ENCODE measurements at places on chromosomes 13 and 19.

GRCh38 chr19:44705502-44706010 lies 6.6 kb downstream of the CEACAM16 start:
- no peak for DNase-seq

- DNase-seq, result no peak
Measured at GRCh38 chr13:99516153-99516929, 15.1 kb downstream of the TM9SF2 start.

DNA sequence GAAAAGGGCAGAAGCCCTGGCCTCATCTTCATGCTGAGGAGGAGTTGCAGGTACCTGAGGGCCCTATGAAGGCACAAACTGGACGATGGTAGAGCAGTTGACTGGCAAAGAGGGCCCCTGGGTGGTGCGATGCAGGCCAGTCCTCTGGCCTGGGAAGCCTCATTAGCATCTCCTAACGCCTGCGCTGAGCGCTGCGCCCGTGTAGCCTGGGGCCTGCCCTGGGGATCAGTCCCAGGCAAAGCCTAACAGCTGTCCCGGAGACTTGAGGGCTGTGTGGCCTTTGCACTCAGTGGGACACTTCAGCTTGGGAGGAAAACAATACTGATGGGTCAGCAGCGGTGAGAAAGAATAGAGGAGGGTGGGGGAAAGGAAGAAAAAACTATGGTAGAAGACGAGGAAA lies 187.7 kb downstream of the RAP2A start:
- no peak for DNase-seq

DNA sequence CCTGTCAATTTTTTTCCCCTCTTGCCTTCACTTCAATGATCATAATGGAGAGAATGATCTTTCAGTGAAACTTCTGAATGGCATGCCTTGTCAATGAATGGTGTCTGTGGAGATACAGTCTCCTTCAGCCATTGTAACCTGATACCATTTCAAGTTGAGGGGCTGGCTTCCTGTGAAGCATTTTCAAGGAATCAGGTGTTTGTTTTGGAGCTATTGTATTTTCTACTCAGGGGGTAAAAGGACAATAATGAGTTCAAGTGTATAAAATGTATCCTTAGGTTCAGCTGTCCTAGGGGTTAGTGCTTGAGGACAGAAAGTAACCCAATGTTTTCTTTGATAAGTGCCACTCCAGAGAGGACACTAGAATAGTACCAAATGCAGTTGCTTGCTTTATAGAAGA lies 23.8 kb upstream of the CBY2 start:
- no peak for DNase-seq

DNA sequence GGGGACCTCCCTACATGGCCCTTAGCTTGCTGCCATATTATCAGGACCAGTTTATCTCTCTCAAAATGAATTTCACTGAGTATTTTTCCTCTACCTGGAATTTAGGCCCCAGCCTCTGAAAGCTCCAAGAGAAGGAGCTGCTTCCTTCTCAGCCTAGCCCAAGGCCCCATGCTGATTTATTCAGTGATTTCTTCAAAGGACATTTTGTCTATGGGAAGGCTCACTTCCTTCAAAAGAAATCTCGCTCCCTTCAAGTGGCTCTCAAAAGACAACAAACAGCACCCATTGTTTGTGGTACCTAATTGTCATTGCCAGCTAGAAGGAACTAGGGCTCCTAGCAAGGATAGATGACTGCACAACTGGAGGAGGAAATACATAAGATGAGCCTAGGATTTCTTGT lies 172.4 kb downstream of the SLC7A1 start:
- no peak for DNase-seq

GRCh38 chr19:15508035-15508710 lies at the start of gene CYP4F22:
TSS of gene CYP4F22 (plus strand) at chr19:15508525. CDS start at chr19:15525337, 16,812 bp downstream.
- DNase-seq, result no peak

GRCh38 chr19:1725100-1726064 lies 27.9 kb upstream of the ONECUT3 start:
- peak; percentile 10 for DNase-seq

GRCh38 chr13:27965740-27966640 lies 3.1 kb downstream of the CDX2 start:
- no peak for DNase-seq

DNA sequence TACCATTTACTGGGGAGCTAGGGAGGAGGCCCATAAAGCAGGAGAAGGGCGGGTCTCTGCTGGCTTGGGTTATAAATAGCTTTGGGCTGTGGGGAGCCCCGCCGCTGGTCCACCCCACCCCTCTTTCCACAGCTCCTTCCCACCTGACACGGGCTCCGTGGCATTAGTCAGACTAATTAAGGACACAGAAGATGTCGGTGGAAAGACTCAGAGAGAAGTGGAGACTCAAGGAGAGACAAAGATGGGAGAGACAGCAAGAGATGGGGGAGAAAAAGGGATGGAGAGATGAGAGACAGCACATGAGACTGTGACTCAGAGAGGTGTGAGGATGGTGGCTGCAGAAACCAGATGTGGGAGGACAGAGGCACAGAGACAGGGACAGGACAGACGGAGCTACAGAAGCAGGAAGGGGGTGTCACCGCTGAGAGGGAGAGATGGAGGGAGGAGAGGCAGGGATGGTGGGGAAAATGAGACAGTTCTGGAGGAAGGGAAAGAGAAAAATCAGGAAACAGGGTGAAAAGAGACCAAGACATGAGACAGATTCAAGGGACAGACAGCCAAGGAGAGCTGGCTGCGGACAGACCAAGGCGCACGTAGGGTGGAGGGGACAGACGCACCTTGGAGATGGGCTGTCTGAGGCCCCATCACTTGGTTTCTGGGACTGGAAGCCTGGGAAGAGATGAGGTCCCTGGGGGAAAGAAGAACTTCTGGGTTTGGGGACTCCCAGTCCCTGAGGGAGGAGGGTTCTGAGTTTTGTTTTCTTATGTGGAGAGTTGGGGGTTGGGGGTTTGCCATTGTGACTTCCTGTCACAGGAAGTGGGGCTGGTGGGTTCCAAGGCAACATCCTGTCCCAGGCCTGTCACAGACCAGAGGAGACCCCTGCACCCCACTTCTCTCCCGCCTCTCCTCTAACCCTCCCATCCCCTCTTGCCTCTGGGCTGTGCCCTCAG lies 4.1 kb downstream of the ARHGEF1 start:
- peak; percentile 64 for DNase-seq

DNA sequence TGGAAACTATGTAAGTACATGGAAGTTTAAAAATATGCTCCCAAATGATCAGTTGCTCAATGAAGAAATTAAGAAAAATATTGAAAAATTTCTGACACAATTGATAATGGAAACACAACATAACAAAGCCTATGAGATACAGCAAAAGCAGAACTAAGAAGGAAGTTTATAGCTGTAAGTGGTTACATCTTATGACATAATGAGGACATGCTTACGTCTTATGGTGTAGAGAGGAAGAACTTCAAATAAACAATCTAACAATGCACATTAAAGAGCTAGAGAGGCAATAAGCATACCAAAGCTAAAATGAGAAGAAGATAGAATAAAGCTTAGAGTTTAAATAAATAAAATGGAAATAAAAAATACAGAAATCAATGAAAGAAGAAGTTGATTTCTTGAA lies 50.0 kb upstream of the CEACAM21 start:
- DNase-seq, result no peak

GRCh38 chr19:15702534-15702930 lies 25.3 kb upstream of the OR10H2 start:
- peak; percentile 15 for DNase-seq

- DNase-seq, result no peak
Measured at GRCh38 chr13:109816808-109817203, 30.4 kb upstream of the IRS2 start.

DNA sequence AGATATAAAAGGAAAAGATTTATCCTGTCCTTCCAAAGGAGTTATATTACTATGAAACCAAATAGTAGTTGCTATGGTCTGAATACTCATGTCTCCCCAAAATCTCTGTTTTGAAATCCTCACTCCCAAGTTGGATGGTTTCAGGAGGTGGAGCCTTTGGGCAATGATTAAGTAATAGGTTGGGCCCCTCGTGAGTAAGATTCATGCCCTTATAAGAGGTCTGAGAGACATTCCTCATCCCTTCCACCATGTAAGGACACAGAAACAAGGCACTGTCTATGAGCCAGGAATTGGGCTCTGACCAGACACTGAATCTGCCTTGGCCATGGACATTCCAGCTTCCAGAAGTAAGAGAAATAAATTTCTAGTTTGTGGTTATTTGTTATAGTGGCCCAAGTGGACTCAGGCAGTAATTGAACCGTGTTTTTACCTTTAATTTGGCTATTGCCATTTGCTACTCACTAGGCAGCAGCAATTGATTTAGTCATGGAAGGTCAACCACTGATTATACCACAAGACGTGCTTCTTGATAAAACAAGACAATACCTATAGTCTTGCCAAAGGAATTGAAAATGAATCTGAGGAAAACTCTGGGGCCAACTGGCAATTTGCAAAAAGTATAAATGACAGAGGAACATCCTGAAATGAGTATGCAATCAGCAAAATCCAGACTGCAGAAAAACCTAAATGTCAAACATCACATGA lies 717.4 kb upstream of the SPRY2 start:
- DNase-seq, result no peak

DNA sequence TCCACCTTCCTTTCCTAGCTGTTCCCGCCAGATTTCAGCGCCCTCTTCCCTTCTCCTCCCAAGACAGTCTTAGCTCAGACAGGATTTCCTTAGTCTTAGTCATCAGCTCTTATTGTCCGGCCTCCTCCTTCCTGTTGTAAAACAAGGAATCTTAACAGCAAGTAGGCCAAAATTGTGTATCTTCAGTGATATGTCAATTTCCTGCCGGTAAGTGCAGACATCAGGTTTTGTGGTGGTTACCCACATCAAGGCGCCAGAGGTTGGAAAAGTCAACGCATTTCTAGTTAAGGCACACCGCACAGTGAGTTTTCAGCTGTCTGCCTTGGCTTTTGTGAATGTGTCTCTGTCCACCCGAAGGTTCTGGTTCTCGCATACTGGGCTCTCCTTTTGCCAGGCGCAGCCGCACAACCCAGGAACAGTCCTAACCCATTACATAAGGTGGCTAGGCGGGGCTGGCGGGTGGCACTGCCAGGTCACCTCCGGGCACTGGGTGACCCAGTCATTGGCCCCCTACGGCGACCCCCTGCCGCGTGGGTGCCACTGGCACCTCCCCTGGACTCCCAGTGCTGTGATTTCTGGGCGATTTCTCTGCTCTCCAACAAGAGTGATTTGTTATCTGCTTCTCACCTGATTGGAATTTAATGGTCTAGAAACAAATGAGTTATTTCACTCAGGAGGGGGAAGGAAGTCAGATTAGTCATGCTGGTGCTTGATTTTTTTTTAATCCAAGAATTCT lies 12.9 kb downstream of the COL4A2 start:
- no peak for DNase-seq

GRCh38 chr19:41373993-41374392 lies 2.3 kb upstream of the TMEM91 start:
- no peak for DNase-seq

- no peak for DNase-seq
Measured at GRCh38 chr19:41233748-41234240, 14.8 kb downstream of the AXL start.

DNA sequence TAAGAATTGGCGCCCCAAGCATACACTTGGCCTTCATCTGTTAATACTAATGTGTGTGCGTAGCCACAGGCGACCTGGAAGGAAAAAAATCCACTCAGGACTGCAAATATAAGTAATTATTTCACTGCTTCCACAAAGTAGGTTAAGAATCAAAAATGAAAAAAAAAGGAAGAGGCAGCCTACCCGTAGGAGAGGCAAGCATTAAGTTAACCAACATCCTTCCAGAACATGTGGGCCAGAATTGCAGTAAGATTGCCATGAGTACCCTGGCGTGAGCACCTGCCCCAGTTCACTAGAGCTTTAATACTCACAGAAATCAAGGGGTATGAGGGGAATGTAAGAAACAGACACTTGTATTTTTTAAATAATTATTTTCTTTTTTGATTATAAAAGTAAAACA lies 22.2 kb downstream of the RCBTB2 start:
- DNase-seq, result no peak

- DNase-seq, result no peak
Measured at GRCh38 chr19:44856421-44857083, 10.5 kb downstream of the NECTIN2 start.

DNA sequence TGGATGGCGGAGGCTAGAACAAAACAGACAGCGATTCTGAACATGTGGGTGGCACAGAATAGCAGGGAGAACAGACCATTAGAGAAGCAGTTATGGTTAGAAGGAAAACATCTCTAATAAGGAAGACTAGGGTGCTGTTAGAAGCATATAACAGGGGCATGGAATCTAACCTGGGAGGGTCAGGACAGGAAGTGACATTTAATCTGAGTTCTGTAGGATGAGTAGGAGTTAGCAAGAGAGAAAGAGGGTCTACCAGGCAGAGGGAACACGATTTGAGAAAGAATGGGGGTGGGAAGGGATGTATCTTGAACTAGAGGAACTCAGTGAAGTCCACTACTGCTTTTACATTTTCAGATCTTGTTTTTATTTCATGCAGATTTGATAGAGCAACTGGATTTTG lies 48.6 kb downstream of the B3GLCT start:
- no peak for DNase-seq

DNA sequence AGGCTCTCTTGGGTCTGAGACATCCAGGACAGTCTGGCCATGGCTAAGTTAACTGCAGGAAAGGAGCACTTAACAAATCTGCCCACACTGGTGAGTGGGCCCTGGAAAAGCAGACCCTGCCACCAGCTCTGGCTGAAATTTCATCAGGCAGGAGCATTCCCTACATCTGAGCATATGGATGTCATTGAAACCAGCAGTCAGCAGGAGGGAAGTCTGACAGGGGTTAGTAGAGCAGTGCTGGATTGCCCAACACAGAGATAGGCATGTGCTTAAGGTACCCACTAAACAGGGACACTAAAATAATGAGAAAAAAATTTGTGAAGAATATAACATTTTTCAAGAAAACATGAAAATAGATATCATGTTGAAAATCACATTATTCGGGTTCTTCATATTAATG lies 13.6 kb upstream of the ACOD1 start:
- DNase-seq, result no peak

DNA sequence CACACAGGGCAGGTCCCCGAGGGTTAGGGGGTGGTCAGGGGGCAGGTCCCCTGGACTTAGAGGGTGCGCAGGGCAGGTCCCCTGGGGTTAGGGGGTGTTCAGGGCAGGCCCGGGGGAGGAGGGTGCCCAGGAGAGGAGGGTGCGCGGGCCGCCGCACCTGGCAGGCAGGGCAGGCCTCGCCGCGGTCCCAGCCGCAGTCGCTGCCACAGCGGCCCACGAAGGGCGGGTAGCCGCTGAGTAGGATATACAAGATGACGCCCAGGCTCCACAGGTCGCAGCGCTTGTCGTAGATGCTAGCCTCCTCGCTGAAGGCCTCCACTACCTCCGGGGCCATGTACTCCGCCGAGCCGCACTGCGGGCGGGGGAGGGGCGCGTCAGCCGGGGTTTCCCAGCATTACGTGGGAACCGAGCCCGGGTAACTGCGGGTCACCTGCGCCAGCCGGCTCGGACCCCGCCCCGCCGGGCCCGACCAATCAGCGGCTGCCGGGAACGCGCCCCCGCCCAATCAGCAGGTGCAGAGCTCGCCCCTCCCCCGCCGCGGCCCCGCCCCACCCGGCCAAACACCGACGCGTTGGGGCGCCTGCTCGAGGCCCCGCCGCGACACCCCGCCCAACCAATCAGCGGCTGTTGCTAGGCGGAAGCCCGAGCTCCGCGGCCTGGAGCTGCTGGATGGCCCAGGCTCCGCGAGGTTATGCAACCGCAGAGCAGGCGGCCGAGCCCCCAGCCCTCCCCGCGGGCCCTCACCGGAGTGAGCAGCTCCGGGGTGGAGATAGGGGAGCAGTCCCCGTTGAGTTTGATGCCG lies 9.2 kb downstream of the MKNK2 start:
- DNase-seq, result peak; percentile 99

GRCh38 chr19:47805313-47805712 lies 962 bp upstream of the TPRX1 start:
- DNase-seq, result no peak

GRCh38 chr13:32474999-32475792 lies 47.3 kb upstream of the N4BP2L1 start:
- no peak for DNase-seq

All from stimulated activated naive CD4-positive, alpha-beta T cell (primary cell).